ENCODE measurements at places on chromosomes 5 and 9. TPM values are rescaled to one million over a fixed set of nuclear protein-coding genes. Genes with fewer than 3 reads are reported as not detected.

RFESD gene
- 1.9 TPM for polyA plus RNA-seq

FREM1 gene
- 4.7 TPM for polyA plus RNA-seq

PDE6A gene
- 1.5 TPM for polyA plus RNA-seq

FOXD4L5 gene
- not detected for polyA plus RNA-seq

COL27A1 gene
- 3.1 TPM for polyA plus RNA-seq

JAKMIP2 gene
- polyA plus RNA-seq, result 24.9 TPM

LMNB1 gene
- 0.97 TPM for polyA plus RNA-seq

GZMA gene
- 9.7 TPM for polyA plus RNA-seq

CDC20B gene
- polyA plus RNA-seq, result not detected

ZNF346 gene
- 7.9 TPM for polyA plus RNA-seq

RXFP3 gene
- not detected for polyA plus RNA-seq

TMC1 gene
- polyA plus RNA-seq, result not detected

SH3TC2 gene
- 0.26 TPM for polyA plus RNA-seq

MZB1 gene
- 7.7 TPM for polyA plus RNA-seq

ZNF300 gene
- polyA plus RNA-seq, result 6.0 TPM

FAM78A gene
- 1.1 TPM for polyA plus RNA-seq

FAM221B gene
- polyA plus RNA-seq, result 0.16 TPM

PLEKHG4B gene
- 0.24 TPM for polyA plus RNA-seq

SCGB3A2 gene
- not detected for polyA plus RNA-seq

NTNG2 gene
- polyA plus RNA-seq, result 0.37 TPM

COL5A1 gene
- polyA plus RNA-seq, result 3.5 TPM

GLT6D1 gene
- not detected for polyA plus RNA-seq

SLCO4C1 gene
- polyA plus RNA-seq, result 0.24 TPM

NCS1 gene
- polyA plus RNA-seq, result 18.5 TPM

ZNF608 gene
- 16.7 TPM for polyA plus RNA-seq

GABRA6 gene
- not detected for polyA plus RNA-seq

SPINK1 gene
- 4.3 TPM for polyA plus RNA-seq

PCDHA9 gene
- polyA plus RNA-seq, result not detected

ARID3C gene
- not detected for polyA plus RNA-seq

MSMP gene
- polyA plus RNA-seq, result 1.3 TPM

LCNL1 gene
- 0.26 TPM for polyA plus RNA-seq

TMEM252 gene
- not detected for polyA plus RNA-seq

PCDHGA5 gene
- 0.24 TPM for polyA plus RNA-seq

NFIL3 gene
- 10.7 TPM for polyA plus RNA-seq

CTNND2 gene
- polyA plus RNA-seq, result 1.8 TPM

EPB41L4A gene
- polyA plus RNA-seq, result 4.7 TPM

TAF11L5 gene
- polyA plus RNA-seq, result not detected

SHC3 gene
- 7.0 TPM for polyA plus RNA-seq

CTSL gene
- polyA plus RNA-seq, result 65.2 TPM

RALGPS1 gene
- 3.5 TPM for polyA plus RNA-seq

VCP gene
- 393 TPM for polyA plus RNA-seq

ITK gene
- polyA plus RNA-seq, result 0.54 TPM

DRD1 gene
- 0.16 TPM for polyA plus RNA-seq

SOHLH1 gene
- not detected for polyA plus RNA-seq

BAAT gene
- 0.16 TPM for polyA plus RNA-seq

OGN gene
- polyA plus RNA-seq, result 21.1 TPM

ORM2 gene
- 1.3 TPM for polyA plus RNA-seq

GMCL2 gene
- polyA plus RNA-seq, result not detected

LHX3 gene
- not detected for polyA plus RNA-seq

GRXCR2 gene
- polyA plus RNA-seq, result not detected

PRR7 gene
- polyA plus RNA-seq, result not detected

CTXN3 gene
- polyA plus RNA-seq, result not detected

BTNL8 gene
- polyA plus RNA-seq, result 0.32 TPM

SLC24A2 gene
- polyA plus RNA-seq, result 12.8 TPM

NME5 gene
- 14.6 TPM for polyA plus RNA-seq

All from adrenal gland (tissue), 19 donors.